GM23338 (cell line): ENCODE measurements at places on chromosomes 5 and 9. TPM values are rescaled to one million over a fixed set of nuclear protein-coding genes. Genes with fewer than 3 reads are reported as not detected.

GRCh38 chr5:80370390-80370789, 37.5 kb upstream of the ZFYVE16 start:
- no peaks in the 10 kb centered on the region for H3K4me1 ChIP-seq
- no peak for DNase-seq
- no peak overlapping the region for H3K4me3 ChIP-seq
- no peaks in the 10 kb centered on the region for H3K36me3 ChIP-seq
- no peaks in the 10 kb centered on the region for H3K27me3 ChIP-seq

- no peak overlapping the region for H3K27ac ChIP-seq
- DNase-seq, result no peak
- H3K27me3 ChIP-seq, result no peaks in the 10 kb centered on the region
- H3K36me3 ChIP-seq, result no peaks in the 10 kb centered on the region
- peaks cover 7% of the 10 kb centered on the region for H3K4me1 ChIP-seq
- no peak overlapping the region for H3K4me3 ChIP-seq
Measured at GRCh38 chr5:79774855-79775237, 85.2 kb downstream of the CMYA5 start.

- H3K27ac ChIP-seq, result 0 out of 2 replicates have a peak overlapping the region, but pooled peaks have one; percentile 19
- H3K36me3 ChIP-seq, result no peaks in the 10 kb centered on the region
- peak; percentile 56 for DNase-seq
- H3K27me3 ChIP-seq, result no peaks in the 10 kb centered on the region
- H3K4me3 ChIP-seq, result no peak overlapping the region
Measured at GRCh38 chr9:121721058-121721350, 69.6 kb downstream of the DAB2IP start.

- H3K27ac ChIP-seq, result no peak overlapping the region
- no peaks in the 10 kb centered on the region for H3K4me1 ChIP-seq
- H3K4me3 ChIP-seq, result no peak overlapping the region
- no peak for DNase-seq
Measured at GRCh38 chr9:125446561-125447094, 185.0 kb downstream of the GAPVD1 start.

DNAJB5 gene
- 37.4 and 37.6 TPM in 2 replicates for total RNA-seq
